Kidney glomerular epithelial cell (primary cell): ENCODE measurements at places on chromosomes 2 and 18.

GRCh38 chr2:76700894-76701293 lies 821.3 kb downstream of the LRRTM4 start:
- no peak for DNase-seq

DNA sequence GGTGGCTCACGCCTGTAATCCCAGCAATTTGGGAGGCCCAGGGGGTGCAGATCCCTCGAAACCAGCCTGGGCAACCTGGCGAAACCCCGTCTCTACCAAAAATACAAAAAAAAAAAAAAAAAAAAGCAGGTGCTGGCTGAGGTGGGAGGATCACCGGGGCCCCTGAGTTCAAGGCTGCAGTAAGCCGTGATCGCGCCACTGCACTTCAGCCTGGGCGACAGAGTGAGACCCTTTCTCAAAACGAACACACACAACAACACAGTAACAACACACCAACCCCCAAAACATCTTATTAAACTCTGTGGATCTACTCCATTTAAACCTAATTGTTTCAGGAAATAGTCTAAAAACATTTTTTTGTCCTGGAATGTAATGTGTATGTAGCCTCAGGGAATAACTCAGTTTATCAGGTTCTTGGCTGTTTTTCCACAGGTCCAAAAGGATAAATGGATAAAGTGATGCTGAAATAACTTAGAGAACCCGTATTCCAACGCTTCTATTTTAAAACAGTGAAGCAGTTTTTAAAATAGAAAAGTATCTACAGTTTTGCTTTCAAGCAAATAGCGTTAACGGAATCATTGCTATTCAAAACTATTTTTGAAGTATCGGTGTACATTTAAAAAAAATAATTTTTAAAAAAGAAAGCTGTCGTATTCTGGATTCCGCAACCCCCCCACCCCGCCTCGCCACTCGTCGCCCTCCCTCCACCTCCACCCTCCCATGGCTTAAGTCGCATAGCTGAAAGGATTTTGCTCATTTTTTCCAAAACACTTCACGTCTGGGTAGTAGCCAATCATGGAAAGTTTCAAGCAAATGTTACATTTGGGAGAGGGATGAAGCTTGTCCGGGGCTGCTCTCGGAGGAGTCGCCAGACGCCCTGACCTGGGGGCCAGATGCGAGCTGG lies 895 bp upstream of the GLS start:
- no peak for DNase-seq

- DNase-seq, result no peak
Observed at GRCh38 chr18:37272841-37273240, 292.8 kb downstream of the CELF4 start.

DNA sequence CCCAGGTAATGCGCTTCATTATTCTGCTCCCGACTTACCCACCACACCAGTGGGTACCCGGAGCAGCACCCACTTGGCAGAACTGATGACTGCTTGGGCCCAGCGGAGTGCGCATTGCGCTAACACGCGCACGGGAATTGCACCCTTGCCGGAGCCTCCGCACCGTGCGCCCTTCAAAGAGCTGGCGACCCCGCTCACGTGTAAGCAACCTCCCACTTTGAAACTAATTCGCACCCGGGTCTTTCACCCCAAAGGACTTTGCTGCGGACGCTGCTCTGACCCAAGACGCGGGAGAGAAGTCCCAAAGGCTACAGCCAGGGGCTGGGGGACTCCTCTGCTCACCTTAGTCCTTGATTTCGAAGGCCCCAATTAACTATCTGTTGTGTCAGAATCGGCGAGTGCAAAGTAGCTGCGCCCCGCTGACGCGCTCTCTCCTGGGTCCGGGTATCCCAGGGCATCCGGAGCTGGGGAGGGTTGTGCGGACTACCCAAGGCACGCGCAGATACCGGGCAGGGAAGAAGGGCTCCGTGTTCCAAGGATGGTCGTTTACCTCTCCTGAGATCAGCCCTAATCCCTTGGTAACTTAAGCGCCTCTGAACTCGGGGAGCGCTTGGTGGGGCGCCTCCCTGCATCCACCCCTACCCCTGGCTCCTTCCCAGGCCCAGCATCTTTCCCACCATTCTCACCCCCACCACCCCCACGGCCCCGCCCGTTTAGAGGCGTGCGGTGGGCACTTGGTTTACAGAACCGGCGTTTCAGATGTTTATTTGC lies 13.1 kb upstream of the SATB2 start:
- DNase-seq, result no peak

GRCh38 chr2:122191331-122191730 lies 435.9 kb downstream of the TSN start:
- peak; percentile 38 for DNase-seq

- no peak for DNase-seq
Observed at GRCh38 chr2:207970147-207970825, 55.0 kb downstream of the PLEKHM3 start.

DNA sequence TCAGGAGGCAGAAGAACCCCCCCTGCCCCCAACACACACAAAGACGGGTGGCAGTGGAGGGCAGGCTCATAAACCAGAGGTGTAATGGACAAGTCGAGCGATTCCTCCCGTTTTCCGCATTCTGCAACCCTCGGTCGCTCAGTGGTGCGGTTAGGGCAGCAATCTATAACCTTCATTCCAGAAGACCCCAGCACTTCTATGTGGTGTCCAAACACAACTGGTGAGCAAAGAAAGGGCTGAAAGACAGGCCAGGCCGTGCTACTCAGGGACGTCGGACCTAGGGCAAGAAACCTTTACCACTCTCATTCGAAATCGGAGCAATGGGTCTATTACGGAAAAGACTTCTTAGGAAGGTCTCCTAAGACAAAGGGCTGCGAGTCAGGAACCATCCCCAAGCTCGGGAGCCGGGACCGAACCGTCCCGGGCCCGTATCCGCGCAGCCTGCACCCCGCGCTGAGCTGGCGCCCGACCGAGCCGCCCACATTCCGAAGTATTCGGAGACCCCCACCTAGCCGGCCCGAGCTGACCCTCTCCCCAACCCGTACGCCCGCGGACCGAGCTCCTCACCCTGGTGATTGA lies 568 bp downstream of the ARL5A start:
- DNase-seq, result peak; percentile 38

GRCh38 chr18:10679557-10680270 lies 153.9 kb downstream of the NAPG start:
- no peak for DNase-seq

- no peak for DNase-seq
Observed at GRCh38 chr2:110770404-110770958, 38.1 kb downstream of the ACOXL start.

DNA sequence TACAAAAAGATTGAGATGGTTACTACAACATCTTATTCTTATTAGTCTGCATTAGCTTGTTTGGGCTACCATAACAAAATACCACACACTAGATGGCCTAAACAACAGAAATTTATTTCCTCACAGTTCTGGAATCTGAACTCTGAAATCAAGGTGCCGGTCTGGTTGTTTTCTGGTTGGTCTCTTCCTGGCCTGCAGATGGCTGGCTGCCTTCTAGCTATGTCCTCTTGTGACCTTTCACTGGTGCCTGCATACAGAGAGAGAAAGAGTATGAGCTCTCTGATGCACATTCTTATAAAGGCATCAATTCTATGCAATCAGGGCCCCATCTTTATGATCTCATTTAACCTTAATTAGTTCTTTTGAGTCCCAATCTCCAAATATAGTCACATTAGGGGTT lies 696.5 kb downstream of the TDRD15 start:
- no peak for DNase-seq

DNA sequence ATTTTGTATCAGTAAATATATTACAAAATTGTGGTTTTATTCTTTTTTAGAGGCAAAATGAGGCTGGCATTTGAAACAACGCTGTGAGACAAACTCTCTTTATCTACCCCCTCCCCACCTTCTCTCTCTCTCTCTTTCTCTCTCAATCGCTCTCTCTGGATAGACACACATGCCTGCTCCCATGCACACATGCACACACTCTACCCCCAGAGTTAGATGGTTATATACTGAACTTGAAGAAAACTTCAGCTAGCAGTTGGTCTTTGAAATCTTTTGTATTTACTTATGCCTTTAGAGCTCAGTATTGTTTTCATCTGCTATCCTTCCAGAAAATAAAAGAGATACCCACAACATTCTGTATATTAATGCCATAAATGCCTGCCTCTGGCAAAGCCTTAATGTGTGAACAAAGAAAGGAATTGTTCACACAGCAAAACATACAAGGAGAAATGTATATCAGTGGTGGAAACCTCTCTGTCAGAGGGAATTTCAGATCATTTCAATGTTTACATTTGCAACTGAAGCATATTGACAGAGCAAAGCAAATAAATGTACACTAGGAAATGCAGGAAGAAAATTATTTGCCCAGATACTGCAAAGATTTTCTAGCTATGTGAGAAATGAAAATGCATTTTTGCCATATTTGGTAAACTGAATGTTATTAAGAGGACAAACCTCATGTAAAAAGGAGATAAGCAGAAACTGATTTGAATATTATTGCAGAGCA lies 217.0 kb upstream of the UBE2E3 start:
- no peak for DNase-seq

GRCh38 chr18:21703241-21703820 lies 1.2 kb downstream of the ABHD3 start:
- no peak for DNase-seq

DNA sequence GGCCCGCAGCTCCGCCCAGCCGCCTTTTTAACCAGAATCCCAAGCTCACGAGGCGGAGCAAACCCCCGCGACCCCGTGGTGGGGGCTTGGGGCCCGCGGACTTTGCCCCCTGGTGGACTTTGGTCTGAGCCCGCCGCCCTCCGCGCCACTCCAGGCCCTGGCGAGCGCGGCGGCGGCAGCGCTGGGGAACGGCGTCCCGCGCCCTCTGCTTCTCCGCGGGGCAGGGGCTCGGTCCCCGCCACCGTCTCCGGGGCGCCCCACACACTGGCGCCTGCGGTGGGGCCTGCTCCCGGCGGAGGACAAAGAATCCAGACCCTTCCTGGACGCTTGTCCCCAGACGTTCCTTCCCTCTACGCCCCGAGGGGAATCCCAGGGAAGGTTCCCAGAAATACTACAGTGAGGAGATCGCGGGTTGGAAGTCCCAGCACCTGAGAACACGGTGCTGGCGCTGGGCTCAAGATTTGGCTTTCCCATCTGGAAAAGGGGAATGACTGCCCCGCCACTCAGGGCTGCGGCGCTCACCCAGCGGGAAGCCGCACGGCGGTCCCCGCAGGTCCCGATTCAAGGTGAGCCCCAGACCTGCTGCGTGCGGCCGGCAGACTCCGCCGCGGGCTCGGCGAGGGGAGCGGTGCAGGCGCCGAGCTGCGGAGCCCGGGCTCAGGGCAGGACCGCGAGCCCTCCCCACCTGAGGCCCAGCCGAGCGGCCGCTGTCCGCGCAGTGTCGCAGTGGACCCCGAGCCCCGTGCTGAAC lies at the start of gene HAAO:
Gene HAAO (minus strand): TSS at position 1 of the 751 bp plus-strand sequence. CDS start 47 bp downstream, outside the sequence.
- no peak for DNase-seq
